Activated CD4-positive, alpha-beta T cell treated with anti-CD3 and anti-CD28 coated beads for 1 hour (primary cell): ENCODE measurements at places on chromosomes 16 and 17.

DNA sequence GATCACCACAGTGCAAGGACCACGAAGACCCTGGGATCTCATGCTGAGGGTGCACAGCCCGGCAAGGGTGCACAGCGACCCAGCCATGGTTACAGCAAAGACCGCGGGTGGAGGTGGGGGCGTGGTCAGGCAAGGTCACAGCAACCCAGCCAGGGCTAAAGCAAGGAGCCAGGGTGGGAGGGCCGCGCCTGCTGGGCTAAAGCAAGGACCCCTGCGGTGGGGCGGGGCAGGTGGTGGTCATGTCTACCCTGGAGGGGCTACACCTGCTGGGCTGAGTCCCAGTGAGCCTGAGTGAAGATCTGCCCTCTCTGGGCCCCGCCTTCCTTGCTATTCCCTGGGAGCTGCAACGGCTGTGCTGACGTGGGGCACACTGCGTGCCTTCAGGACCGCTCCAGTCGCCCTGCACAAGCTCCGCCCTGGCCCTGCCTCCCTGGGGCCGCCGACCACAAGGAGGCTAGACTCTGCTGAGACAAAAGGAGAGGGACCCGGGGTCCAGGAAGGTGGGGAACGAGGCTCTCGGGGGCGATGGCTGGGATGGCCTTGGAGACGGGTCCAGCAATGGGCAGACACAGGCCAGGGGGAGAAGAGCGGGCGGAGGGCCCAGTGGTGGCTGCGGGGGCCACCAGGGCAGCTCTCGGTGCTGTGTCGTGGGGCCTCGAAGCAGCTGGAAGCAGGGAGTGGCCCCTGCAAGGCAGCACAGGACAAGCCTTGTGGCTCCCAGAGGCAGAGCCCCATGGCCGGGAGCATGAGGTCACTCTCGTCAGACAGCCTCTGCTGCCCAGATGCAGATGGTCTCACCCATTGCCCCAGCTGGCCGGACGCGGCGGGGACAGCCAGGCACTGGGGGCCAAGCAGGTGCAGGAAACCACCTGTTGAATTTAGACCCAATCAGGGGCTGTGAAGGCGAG is 52.8 kb downstream of the CBFA2T3 start:
- DNase-seq = no peak

DNA sequence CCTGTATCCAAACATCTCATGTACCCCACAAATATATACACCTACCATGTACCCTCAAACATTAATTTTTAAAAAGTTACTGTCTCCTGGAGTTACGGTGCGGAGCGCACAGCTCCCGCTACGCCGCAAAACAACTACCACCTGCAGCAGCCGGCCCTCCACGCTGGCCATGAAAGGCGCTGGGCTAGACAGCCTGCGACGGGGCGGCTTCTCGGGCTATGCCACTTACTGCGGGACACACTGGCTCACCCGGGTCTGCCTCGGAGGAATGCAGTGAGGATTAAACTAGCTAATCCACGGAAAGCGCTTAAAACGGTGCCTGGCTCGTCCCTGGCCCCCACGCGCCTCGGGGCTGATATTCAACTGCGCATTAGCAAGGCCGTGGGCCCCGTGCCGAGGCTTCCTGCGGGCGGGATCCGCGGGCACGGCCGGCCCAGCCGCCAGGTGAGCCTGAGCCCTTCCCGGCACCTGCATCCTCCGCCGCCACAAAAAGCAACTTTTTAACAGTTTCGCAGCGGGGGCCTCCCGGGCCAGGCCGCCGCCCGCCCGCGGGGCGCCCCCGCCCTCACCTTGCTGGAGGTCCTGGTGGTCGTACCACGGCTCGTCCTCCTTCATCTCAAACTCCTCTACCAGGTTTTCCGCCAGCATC is 633 bp downstream of the CDR2 start:
- DNase-seq = peak; percentile 18

GRCh38 chr17:64138441-64138840 is 8.5 kb upstream of the ERN1 start:
- DNase-seq = no peak

GRCh38 chr17:37698911-37699255 is 46.0 kb downstream of the HNF1B start:
- DNase-seq = no peak

GRCh38 chr16:65229191-65229662 is 107.4 kb upstream of the CDH11 start:
- DNase-seq = no peak

DNA sequence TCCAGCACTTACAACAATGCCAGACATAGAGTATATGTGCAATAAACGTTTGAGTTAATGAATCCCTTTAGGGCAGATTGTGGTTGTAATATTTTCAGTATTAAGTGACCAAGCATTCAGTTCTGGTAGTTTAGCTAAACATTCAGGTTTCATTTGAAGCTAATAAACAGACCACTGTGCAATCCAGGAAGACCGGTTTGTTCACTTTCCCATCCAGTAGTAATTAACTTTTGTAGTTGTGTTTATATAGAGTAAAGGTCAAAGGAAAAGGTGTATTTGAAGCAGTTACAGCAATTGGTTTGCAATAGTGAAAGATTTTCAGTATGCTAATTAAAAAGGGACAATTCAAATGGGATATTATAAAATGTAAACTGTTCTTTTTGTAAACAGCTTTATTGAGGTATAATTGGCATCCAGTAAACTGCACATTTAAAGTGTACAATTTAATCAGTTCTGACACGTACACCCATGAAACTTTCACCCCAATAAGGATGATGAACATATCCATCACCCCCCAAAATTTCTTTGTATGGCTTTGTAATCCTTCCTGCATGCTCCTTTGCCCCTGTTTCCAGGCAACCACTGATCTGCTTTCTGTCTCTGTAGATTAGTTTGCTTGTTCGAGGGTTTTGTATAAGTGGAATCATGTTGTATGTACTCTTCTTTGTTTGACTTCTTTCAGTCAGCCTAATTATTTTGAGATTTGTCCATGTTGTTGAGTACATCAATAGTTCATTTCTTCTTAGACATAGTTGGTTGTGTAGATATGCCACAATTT is 26.3 kb downstream of the MRTFB start:
- DNase-seq = no peak

DNA sequence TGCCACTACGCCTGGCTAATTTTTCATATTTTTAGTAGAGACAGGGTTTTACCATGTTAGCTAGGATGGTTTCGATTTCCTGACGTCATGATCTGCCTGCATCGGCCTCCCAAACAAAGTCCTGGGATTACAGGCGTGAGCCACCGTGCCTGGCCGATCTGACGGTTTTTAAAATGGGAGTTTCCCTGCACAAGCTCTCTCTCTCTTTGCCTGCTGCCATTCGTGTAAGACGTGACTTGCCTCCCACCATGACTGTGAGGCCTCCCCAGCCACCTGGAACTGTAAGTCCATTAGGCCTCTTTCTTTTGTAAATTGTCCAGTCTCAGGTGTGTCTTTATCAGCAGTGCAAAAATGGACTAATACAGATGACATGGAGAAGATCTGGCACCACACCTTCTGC is 4.7 kb upstream of the FLCN start:
- DNase-seq = no peak

GRCh38 chr16:66580605-66581209 is 1.4 kb downstream of the CMTM2 start:
- no peak for DNase-seq

GRCh38 chr17:34255381-34255732 is 272 bp downstream of the CCL2 start:
- no peak for DNase-seq
